HT-29 (cell line): ENCODE measurements at places on chromosomes 5 and 9. TPM values are rescaled to one million over a fixed set of nuclear protein-coding genes. Genes with fewer than 3 reads are reported as not detected.

ARL10 gene
- total RNA-seq, result 0.03 TPM in 1 of 2 replicates, not detected in the other

SPATA31D4 gene
- total RNA-seq, result not detected in 2 replicates

ANXA2R gene
- 21.1 and 22.7 TPM in 2 replicates for total RNA-seq

MARVELD2 gene
- 21.8 and 26.7 TPM in 2 replicates for total RNA-seq

CAST gene
- total RNA-seq, result 35.6 and 37.2 TPM in 2 replicates

EPB41L4A gene
- total RNA-seq, result 0.48 and 2.2 TPM in 2 replicates

CER1 gene
- total RNA-seq, result not detected in 2 replicates

POLE3 gene
- total RNA-seq, result 83.0 and 84.4 TPM in 2 replicates

CATSPER3 gene
- not detected in 2 replicates for total RNA-seq

KLF4 gene
- 51.6 and 53.9 TPM in 2 replicates for total RNA-seq

RMND5B gene
- total RNA-seq, result 42.0 and 50.0 TPM in 2 replicates
